ENCODE measurements at places on chromosomes 1 and 21.
A peak's percentile ranks its signal among the peaks of the same experiment; 100 is the strongest.

- DNase-seq, result no peak
Observed at GRCh38 chr1:175537571-175537970, 205.8 kb downstream of the TNR start.

DNA sequence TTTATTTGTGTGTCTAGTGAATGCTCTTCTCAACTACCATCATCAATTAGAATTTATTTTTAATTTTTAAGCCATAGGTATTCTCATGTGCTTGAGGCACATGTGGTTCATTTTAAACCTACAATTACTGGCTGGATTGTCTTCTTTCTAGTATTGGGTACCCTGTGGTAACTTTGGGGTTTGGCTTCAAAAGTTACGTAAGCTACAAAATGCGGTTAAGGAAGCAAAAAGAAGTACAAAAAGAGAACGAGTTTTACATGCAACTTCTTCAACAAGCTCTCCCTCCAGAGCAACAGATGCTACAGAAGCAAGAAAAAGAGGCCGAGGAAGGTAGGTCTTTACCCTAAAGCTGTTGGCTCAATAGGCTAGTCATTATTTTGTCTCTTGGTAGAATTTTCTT is 25.8 kb downstream of the MACO1 start:
- no peak for DNase-seq

GRCh38 chr1:11150326-11150725 is 38.8 kb upstream of the ANGPTL7 start:
- no peak for DNase-seq

DNA sequence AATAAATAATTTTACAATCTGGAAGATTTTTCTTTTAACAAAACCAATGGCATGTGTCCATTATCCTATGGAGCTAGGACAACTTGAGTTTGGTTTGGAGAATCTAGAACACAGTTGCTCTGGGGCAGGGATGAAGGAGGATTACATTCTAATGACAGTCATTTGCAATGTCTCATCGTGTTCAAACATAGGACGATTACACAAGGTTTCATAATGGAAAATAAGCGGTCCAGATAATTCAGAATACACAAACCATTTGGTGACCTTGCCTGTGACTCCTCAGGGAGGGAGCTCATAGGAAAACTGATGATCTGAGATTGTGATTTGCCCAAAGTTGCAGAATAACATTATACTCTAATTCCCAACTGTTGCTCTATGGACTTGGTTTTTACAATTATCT is 27.6 kb upstream of the RGL1 start:
- DNase-seq, result no peak

- no peak for DNase-seq
Observed at GRCh38 chr1:50822035-50822776, 137.9 kb downstream of the FAF1 start.

DNA sequence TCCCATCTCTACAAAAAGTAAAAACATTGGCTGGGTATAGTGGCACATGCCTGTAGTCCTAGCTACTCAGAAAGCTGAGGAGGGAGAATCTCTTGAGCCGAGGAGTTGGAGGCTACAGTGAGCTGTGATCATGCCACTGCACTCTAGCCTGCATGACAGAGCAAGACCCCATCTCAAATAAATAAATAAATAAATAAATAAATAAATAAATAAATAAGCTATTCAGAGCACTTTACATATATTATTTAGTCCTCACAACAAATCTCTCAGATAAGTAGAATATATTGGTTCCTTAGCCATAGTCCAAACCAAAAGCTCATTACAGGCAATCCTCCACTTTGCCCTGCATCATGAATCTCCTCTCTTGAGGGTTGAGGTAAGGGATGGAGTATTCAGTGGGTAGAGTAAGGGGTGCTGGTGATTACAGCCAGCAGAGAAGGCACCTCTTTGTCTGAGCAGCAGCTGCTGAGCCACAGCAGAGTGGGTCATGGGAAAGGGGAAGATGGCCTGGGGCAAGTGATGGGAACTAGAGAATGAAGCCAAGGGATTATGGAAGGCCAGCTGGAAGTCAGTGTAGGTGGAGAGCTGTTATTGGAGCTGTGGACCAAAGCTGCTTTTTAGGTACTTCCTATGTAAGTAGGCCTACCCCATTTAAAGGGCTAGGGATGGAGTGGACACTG is 115.5 kb upstream of the ZNF644 start:
- DNase-seq, result no peak

DNA sequence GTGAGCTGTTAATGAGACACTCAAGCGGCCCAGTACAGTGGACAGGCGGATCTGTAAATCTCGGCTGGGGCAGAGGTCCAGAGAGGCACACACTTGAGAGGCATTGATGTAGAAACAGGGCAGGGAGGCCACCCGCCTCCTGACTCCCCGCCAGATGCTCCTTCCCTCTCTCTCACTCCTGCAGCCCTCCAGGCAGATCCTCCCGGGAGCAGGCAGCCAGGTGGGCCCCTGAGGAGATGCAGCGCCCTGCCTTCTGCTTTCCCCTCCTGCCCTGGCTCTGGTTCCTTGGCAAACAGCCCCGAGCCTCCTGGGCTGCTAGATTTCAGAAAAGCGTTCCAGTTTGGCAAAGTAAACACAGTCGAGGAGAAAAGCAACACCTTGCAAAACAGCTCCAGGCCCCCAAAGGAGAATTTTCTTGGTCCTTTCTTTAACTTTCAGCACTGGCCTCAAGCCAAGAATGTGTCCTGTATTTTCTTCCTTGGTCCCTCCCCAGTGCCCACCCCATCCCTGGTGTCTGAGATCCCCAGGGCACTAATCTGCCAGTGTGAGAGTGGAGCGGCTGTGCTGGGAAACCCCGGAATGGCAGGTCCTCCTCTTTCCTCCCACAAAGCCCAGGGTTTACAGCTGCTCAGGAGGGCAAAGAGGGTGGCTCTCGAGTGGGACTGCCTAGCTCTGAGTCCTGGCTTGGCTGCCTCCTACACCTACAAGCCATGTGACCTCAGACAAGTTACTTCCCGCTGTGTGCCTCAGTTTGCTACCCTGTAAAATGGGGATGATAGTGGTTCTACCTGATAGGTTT is 29.4 kb upstream of the IFNLR1 start:
- DNase-seq, result no peak

DNA sequence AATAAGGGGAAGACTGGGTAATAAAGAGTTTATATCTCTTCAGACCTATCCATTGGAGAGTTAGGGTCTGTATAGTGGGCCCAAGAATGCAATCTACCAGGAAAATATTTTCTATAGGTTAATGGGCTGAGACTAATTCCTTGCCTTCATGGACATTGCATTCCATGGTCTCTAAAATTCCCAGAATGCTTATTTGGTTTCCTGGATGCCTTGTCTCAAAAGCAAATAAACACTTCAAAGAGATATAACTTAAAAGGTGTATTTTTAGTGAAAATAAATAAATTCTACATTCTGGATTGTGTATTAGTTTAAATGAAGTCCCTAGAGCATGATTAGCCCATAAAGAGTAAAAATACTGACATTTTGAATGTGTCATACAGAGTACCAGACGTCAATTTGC is 550.1 kb upstream of the PKN2 start:
- DNase-seq, result no peak

- no peak for DNase-seq
Observed at GRCh38 chr1:76176000-76176399, 101.5 kb downstream of the ST6GALNAC3 start.

DNA sequence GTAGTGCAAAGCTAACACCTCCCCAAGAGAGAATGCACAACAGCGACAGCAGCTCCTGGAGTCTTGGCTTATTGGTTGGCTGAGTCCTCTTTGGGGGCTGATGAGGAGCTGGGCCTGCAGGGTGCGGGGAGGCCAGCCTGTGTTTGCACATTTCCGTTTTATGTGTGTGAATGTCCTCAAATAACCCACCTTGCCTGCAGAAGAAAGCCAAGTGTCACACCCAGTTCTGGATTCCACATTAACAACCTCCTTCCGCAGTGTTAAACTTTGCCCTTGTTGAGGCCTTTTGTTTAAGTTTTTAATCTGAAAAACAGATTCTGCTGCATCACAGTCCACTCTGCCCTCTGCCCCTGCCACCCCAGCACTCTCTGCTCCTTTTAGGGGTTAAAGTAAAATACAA is 274.5 kb downstream of the TM2D1 start:
- DNase-seq, result no peak

DNA sequence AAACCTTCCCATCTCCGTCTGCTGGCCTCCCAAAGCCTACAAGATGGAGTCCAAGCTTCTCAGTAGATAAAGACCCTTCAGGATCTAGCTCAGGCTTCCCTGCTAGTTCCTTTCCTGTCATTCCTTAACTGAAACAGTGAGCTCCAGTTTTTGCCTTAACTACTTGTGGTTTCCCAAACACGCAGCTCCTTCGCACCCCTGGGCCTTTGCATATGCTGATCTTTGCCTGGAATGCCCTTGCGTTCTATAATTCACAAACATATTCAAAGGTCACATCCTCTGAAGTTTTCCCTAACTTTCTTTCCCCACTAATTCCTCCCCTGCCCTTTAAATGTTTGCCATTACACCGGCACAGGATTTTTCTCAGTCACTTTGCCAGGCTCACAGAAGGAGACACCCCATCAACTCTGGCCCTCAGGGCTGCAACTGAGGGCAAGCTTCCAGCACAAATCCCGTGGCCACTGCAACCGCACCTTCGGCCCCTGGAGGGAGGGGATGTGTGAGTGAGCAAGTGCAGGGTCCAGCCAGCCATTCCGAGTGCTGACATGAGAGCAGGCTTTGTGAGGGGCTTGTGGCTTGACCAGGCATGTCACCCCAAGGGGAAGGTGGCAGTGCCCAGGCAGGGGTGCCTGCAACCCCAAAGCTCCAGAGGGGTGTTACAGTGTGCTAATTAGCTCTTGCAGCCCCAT is 41.3 kb downstream of the RAB3B start:
- DNase-seq, result no peak

- DNase-seq, result no peak
Observed at GRCh38 chr1:29322861-29323585, 86.7 kb downstream of the PTPRU start.

GRCh38 chr1:16275591-16275990 is 38.6 kb upstream of the CPLANE2 start:
- DNase-seq, result no peak

GRCh38 chr1:101652484-101652883 is 344.2 kb downstream of the OLFM3 start:
- no peak for DNase-seq

DNA sequence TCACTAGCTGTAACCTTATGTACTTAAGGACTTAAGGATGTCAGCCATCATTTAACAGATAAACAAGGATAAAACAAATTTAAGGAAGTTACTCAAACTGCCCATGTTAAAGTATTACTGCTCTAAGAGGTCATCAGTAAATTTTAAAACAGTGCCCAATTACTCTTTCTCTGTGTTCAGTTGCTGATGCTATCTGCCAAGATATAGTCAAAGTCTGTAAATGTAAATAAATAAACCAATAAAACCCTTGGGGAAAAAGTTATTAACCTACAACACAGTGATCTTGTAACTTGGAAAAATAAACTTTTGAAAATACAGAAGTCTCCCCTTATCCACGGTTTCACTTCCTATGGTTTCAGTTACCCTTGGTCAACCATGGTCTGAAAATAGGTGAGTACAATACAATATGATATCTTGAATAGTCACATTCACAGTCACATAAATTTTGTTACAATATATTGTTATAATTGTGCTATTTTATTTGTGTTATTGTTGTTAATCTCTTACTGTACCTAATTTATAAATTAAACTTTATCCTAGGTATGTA is 501.8 kb downstream of the LMO4 start:
- DNase-seq, result no peak

DNA sequence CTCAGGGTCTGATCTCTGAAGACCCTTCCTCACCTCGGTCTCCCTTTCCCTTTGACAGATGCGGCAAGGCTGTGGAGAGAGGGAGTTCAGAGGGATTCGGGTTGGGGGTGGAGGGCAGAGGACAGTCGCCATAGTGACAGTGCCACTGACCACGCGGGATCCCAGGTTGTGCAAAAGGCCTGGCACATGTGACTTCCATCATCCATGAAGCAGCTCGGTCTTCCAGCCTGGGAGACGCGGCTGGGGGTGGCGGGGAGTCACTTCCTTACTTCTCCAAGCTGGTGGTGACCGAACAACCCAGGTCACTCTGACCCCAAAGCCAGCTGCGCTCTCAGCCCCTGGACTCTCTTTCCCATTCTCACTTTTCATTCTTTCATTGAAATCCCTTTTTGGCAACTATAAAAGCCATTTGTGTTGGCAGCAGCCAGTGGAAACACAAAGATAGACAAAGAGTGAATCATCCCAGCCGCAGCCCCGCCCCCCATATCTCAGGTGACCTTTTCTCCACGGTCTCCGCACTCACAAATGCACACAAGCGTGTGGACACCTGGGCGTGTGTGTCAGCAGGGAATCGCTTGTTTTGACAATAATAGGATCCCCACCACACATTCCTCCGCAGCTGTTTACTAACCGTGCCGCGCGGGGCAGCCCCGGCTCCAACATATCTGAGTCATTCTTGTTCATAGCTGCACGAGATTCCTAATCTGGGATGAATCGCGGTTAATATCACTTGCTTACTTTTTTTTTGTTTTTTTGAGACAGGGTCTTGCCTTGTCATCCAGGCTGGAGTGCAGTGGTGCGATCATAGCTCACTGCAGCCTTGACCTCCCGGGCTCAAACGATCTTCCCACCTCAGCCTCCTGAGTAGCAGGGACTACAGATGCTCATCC is 68.3 kb downstream of the DHRS3 start:
- peak; percentile 6 for DNase-seq

- DNase-seq, result no peak
Observed at GRCh38 chr1:172298911-172299310, 121.6 kb upstream of the C1orf105 start.

DNA sequence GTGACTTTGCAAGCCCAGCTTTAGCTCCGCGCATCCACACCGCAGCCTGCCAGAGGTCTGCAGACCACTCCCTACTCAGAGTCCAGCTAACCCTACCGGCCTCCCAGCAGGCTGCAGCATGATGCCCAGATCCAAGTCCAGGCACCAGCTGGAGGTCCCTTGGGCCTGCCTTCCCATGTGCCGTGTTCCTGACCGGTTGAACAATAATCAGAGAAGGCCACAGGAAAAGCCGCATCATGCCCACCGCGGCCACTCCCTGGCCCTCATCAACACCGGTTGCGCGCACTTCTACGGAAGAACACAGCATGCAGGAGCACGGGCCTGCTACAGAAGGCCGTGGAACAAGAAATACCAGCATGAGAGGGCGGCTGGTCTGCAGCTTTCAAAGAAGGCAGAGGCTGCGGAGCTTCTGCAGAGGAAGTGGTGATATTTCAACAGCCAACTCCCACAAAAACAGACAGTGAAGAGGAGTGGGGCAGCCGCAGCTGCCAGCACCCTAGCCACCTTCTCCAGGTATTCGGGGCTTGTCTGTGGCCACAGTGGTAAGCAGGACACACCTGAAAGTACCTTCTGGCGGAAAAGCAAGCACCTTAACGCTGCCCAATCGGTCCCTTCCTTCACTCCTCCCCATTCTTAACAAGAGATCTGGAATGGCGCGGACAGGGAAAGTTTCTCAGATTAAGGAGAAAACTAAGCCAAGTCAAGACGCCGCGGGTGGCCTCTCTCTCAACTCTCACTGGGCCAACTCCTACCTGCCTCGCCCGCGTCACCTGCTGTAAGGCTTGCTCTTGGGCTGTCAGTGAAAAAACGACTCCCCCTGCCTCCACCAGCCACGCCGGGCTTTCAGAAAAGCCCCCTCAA is 1.5 kb downstream of the PGBD5 start:
- DNase-seq, result no peak

GRCh38 chr1:209434066-209434465 is 149.4 kb upstream of the CAMK1G start:
- DNase-seq, result no peak
